ENCODE measurements at places on chromosomes 7 and 10.

DNA sequence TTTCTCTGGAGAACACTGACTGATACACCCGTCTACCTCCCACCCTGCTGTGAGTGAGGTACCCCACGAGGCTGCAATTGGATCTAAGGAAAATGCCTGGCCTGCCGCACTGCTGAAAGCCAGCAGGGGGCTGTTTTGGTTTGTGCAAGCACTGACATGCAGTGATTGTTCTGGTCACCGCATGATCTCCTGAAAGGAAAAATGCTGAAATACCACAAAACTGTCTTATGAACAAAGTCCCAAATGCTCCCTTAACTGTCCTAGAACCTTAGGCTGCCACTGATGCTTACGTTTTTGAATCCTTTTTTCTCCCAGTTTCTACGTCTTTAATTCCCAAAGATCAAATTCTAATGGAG, 132.7 kb downstream of the JCAD start:
- DNase-seq, result peak; percentile 39

DNA sequence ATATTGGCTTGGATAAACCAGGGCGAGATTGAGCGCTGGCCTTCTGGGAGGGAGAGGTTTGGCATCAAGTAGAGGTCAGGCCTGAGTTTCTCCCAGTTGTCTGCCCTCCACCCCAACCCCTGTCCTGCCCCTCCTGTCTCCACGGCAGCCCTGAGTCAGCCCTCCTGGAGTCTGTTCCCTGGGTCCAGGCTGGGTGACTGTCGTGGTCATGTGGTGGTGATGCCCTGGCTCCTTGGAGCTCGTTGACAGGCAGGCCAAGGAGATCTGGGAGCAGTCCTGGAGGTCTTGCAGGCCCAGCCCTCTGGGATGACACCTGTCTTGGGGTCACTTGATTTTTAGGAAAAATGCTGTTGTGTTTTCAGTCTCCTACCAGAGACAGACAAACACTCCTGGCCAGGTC, 53.6 kb upstream of the PODXL start:
- DNase-seq, result no peak

DNA sequence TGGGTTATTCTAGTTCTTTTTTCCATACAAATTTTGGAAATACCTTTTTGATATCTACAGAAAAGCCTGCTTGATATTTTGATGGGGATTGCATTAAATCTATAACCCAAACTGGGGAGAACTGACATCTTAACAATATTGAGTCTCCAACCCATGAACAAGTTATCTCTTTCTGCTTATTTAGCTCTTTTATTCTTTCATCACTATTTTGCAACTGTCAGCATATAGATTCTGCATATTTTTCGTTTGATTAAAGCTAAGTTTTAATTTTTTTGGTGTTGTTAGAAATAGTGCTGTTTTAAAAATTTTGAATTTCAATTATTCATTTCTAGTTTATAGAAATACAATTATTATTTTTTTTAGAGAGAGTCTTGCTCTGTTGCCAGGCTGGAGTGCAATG, 97.9 kb downstream of the EMX2 start:
- DNase-seq, result no peak

- DNase-seq, result peak; percentile 91
Observed at GRCh38 chr10:101014966-101015581, 15.5 kb downstream of the LZTS2 start.

DNA sequence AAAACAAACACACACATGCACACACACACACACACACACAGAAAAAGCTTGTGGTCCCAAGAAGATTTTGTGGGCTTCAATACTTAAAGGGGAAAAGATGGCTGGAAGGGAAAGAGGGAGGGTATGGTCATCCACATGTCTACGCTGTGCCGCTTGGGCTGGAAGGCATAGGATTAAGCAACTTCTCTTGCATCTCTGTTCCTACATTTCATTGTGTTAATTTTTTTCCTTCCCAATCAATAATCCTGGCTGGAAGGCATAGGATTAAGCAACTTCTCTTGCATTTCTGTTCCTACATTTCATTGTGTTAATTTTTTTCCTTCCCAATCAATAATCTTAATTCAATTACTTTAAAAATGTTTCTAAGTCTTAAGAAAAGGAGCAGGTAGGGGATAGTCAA, 30.6 kb downstream of the C10orf120 start:
- no peak for DNase-seq

DNA sequence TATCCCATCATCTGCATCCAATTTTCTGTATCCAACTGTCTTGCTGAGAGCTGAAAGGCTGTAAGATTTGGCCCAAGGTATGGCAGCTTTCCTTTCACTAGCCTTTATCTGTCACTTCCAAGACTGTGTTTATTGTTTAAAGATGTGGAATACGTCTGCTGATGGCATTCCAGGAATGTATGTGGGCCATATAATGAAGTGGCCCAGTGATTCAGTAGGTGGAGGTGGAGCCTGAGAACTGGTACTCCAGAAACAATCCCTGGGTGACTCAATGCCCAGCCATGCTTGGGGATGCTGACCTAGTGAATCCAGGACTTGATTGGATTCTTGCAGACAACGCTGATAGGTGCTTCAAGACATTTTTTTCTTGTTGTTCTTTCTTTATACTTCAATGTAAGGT, 13.5 kb downstream of the NEUROD6 start:
- no peak for DNase-seq

- DNase-seq, result no peak
Observed at GRCh38 chr10:133309720-133310398, 1.1 kb downstream of the ZNF511 start.

DNA sequence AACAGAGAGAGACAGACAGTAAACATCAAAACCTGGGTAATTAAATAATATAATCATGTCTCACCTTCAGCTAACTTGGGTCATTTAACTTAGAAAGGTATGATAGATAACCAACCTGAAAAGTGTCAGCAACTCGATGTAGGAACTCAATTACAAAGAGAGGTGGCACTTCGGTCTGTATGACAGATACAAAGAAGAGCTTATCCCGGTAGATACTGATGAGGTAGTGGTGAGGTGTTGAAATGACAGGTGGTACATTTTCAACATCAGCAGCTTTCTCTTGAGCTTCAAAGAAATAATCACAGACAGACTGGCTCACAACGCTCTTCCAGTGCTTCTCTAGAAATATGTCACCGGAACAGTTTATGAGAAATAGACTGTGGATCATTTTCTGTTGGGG, 12.6 kb downstream of the AP3M1 start:
- no peak for DNase-seq

GRCh38 chr7:98204670-98205069, 6.6 kb upstream of the BHLHA15 start:
- DNase-seq, result no peak

- DNase-seq, result no peak
Observed at GRCh38 chr10:114623661-114624294, 34.3 kb downstream of the ABLIM1 start.

GRCh38 chr7:33530664-33531063, 374.7 kb upstream of the BMPER start:
- no peak for DNase-seq

DNA sequence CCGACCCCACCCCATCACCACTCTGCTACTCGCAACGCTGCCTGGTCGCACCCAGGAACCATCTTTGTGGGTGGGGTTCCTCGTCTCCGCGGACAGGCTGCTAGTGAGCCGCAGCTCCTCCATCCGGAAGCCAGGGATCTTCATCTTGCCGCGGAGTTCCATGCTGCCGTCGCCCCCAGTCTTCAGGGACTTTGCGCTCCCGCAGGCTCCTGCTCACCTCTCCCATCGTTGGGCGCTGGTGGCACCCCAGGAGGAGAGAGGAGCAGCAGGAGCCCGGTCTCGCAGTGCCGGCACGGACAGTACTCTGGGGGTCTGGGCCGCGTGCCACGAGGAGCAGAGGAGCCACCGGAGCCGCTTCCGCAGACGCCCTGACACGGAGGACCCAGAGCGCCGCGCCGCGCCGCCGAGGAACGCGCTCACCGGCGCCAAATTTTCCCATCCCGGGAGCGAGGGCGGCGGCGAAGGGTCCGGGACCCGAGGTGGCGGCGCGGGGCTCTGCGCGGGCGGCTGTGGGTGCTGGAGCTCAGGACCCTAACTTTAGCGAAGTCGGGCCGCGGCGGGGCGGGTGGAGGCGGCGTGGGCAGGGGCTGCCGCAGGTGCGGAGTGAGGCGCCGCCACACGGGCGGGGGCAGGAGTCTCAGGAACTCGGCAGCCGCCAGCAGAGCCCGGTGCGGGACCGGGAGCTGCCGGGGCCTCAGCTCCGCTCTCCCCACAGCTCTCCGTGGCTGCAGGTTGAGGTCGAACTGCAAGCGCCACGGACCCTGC, 750.1 kb upstream of the SORCS1 start:
- no peak for DNase-seq

DNA sequence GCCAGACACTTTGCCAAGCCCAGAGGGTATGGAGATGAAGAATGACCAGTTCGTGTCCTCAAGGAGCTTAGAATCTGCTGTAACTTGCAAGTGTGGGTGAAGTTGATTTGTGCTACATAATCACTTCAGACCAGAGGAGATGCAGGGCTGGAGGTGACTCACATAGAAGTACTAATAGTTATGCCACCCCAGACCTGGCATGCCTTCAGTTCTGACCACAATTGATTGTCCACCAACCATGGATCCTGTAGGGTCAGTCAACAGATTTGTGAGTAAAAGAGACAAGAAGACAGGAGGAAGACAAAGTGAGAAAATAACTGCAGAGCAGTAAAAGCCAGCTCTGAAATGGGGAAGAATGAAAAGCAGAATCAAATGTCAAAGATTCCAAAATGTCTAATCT, 51.2 kb upstream of the BMPER start:
- no peak for DNase-seq

- peak; percentile 28 for DNase-seq
Observed at GRCh38 chr7:111145472-111145871, 54.5 kb downstream of the LRRN3 start.

DNA sequence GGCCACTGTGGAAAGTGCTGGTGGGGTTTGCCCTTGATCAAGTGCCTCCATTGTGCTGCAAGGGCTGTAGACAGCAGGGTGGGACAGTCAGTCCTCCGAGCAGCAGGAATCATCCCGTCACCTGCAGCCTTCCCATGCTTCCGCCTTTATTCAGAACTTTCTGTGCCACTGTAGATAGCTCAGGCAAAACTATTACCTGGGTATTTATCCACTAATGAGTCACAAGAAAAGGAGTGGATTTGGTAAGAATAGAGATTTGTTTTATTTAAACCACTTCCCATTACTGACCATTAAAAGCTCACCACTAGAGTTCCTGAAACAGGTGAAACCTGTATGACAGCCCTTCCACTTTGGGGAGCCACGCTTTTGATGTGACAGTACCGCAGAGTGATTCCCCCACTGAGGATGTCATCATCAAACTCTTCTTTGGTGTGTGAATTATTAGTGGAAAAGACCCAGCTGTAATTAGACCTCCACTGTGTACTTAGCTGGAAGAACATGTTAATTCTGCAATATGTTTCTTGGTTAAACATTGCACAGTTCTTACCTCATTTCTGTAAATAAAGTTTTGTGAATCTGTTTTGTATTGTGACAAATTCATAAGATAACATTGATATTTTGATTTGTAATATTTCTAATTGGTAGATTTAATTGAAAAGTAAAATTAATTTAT, 208.8 kb downstream of the MLLT10 start:
- no peak for DNase-seq

DNA sequence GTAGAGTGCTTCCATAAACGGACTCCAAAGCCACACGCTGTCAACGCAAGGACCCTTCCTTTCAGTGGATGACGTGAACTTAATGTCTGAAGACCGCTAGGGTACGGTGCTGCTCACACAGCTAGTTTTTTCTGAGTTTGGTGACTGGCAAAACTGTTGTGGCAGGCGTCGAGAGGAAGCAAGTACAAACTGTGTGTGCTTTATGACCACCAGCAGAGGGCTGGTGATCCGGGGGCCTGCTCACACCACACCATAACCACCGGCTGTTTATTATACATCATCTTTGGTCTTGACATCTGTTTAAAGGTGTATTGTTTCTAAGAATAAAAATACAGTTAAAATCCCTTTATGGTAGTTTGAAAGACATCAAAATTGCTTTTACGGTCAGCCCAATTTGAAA, 37.1 kb upstream of the ATP6V0A4 start:
- DNase-seq, result no peak

DNA sequence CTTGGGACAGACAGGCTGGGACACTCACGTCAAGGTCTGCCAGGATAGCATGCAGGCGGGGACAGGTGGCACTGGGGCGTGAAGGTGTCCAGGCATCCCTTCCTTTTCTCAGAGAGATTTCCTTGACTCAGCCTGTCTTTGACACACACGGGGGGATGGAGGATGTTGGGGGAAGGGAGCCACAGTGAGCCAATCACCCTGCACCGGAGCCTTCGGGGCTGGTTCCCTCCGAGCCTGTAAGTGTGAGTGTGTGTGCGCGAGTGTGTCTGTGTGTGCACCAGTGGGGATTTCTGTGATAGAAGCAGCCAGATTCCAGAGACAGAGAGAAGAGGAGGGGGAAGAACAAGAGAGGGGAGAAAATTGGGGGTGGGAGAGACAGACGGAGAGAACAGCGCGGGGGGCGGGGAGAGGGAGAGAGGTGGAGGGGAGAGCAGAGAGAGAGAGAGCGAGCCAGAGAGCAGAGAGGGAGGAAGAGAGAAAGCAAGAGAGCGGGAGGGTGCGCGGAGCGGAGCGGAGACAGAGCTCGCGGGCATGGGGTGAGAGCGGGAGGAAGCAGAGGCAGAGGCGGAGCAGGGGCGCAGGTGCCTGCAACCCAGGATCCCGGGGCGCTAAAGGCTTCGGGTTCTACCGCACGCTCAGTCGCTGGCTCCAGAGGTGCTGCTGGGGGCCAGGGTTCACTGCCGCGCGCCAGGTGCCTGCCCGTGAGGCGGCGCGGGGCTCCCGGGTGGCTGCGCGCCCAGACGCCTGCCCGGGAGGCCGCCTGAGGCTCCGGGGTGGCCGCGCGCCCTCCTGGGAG, 466 bp upstream of the GPR26 start:
- no peak for DNase-seq

DNA sequence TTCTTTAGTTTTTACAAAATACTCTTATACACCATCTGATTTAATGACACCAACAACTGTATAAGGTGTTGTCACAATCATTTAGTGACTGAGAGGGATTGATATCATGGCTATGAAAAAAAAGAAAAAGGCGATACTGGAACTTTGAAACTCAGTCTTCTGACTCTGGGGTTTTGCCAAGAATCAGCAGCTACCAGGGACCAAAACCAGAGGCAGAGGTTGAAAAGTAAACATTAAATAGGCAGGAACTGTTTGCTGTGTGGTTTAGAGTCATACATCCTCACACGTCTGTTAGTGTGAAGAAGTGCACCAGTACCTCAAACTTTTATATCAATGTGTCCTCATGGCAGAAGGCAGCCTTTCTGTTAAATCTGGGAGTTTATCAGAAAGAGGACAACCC, 19.9 kb upstream of the GGCT start:
- DNase-seq, result no peak

DNA sequence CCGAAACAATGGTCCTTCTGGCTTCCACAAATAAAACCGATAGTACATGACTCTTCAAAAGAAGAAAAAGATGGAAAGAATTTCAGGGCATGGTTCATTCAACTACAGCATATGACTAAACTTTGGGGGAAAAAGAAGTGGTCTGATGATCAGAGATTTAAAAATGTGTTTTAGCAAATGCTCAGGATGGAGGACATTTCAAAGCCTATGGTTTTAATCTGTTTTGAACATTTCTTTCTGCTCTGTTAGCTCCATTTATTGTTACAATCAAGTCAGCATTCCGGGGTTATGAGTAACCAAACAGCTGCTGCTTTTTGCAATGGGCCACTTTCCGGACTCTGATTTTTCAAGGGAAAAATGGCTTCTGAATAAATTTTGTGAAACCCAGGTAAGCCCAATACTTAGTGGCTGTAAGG, 142.4 kb downstream of the CUBN start:
- DNase-seq, result no peak

- DNase-seq, result no peak
Observed at GRCh38 chr10:101091546-101092290, 29.9 kb downstream of the KAZALD1 start.

Measured in fibroblast of the conjunctiva (primary cell).